ENCODE measurements at places on chromosomes 7 and 10.

DNA sequence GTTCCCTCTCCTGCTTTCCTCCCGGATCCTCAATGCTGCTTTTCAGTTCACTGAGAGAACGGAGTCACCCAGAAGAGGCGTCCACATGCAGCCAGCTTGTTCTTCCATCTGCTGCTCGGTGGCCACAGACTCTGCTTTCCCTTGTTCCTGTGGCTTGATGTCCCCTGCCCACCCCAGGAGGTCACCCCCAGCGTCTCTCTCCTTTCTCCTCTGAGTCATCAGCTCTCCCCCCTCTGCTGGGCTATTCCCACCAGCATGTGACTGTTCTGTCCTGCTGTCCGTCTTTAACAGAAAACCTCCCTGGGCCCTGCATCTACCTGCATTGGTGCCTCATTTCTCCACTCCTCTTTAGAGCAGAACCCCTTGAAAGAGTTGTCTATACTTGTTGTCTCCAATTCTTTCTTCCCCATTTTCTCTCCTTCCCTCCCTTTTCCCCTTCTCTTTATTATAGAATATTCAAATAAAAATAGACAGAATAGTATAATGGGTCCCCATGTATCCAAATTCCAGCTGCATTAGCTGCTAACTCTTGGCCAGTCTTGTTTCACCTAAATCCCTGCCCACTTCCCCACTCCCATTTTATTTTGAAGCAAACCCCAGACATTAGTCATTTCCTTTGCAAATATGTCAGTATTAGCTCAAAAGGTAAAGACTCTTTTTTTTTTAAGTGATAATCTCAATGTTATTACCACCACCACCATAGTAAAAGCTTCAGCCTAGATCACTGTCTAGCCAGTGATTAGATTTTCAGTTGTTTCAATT is 4.1 kb downstream of the ZNF282 start:
- no peak for DNase-seq

DNA sequence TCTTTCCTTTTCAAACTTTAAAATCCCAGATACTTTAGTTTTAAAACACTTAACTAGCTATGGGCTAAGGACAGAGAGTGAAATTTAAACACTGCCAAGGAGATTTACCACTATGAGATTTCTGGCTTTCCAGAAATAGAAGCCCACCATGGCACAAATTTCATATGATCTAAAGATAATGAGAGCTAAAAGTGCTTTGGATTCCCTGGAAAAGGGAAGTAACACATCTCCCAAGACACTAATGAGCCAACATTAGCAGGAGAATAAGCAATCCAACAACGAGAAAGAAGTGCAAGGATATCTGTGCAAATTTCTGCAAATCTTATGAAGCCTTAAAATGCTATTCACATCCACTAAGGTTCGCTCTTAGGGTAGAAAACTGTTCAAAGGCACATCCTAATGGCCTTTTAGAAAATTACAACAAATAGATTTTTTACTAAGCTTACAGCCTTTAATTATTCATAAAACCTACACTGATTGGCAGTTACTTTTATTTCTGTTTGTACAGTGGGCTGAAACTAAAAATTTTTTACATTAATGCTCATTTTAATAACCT is 100.3 kb downstream of the RAPGEF5 start:
- no peak for DNase-seq

DNA sequence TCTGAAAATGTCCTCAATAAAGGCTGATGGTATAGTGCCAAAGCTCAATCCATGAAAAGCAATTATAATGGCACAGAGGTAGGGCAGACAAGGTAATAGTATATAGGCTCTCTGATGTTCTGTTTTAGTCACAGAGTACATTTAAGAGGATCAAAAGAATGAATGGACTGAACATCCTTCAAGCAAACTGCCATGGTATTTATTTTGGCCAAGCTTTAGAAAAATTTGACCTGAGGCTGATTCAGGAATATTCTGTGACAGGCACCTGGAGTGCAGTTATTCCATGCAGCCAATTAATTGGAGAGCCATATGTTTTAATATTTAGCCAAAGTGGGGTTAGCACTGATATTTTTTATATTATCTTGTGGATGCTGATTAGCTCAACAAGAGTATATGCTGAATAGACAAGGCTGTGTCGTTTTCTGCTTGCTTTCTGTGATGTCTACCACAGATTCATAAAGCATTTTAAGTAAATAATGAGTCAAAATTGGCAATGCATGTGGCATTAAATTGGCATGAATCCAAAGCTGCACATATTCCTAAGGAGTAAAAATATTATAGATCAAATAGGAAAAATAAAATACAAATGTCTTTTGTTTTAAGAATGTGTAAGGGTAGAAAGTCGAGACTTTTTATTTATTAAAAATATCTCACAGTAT is 177.4 kb downstream of the PCLO start:
- DNase-seq, result no peak

DNA sequence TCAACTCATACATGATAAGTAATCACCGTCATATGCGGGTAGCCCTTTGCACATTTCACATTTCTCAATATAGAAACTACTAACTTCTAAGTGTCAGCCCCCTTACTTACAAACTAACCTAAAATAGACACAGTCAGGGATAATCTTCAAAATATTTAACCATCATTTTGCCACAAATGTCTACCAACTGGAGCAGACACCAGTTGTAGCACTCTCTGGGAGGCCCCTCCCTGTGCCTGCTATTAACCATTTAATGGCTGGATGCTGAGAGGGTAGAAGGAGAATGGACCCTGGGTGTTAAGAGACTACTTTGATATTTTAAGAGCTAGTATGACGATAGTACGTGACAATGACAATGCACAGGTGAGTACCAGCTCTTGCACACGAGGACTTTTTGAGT is 116.4 kb downstream of the SORBS1 start:
- DNase-seq, result no peak

DNA sequence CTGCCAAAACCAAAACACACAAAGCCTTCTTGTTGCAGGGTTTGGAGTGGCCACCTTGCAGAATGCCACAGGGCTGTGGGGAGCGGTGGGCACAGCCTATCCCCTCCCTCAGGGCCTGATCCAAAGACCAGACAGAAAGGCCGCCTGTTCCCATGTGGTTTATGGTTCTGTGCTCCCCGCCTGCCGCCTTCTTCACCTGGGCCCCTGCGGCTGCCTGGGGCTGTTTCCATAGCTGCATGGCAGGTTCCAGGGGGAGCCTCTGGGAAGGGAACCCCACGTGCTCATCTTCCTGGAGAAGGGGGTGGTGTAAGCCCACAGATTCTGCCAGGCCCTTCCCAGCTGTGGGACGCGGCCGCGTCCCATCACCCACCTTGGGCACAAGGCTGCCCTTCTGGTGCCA is 70.7 kb upstream of the EZH2 start:
- no peak for DNase-seq

DNA sequence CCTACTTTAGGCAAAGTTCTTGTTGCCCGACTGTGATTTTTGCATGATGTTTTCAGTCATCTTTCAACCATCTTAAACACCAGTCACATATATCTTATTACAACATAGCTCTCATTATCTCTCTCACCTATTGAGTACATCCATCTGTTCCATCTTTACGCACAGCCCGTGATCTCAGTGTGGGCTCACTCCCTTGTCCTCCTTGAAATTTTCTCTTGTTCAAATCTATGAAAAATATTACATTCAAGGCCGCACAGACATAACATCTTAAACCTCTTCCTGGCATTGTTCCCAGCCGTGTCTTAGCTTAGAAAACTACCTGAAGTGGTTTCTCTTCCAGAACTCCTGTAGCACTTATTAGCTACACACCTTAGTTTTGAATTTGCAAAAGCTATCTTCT is 32.6 kb downstream of the NET1 start:
- DNase-seq, result no peak

DNA sequence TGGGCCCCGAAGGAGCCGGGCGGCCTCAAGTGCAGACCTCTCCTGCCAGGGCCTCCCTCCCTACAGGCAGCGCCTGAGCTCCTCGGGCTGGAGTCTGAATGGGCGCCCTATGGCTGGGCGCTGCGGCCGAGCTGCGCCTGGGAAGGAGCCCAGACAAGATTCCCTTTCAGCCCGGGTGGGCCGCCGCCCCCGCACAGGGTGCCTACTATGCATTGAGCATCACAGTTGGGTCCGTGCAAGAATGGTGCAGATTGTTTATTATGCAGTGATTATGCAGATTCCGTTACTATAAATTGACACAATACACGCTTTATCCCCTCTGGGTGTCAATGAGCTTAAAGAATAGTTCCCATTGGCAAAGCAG is 77.2 kb upstream of the PDGFA start:
- DNase-seq, result no peak

DNA sequence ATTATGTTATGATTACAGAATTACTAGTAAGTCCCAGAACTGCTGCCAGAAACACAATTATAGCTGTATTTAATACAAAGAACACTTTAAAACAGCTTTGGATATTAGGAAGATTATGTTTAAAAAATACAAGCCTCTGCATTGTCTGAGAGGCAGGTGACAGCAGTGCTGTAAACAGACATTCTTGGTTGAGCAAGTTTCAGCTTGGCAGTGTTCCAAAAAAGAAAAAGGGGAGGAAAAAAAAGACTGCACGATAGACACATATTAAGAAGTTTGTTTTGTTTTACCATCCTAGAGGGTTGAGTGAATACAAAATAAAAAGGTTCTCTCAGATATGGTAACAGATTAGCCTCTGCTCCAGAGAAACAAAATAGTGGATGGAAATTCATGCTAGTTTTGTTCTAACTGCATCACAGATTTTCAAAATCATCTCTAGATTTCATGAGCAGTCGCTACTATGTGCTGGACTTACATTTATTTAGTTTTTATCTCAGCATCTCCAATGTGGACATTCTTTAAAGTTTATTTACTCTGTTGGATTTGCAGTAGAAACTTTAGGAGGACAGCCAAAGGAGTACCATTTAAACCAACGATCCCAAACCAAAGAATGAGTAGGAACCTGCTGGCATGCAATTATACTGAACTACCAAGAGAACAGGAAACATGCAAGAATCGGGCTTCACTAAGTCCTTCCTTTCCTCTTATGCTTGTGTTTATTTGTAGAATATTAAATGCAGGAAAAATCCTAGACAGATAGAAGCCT is 9.0 kb downstream of the FAM204A start:
- no peak for DNase-seq

DNA sequence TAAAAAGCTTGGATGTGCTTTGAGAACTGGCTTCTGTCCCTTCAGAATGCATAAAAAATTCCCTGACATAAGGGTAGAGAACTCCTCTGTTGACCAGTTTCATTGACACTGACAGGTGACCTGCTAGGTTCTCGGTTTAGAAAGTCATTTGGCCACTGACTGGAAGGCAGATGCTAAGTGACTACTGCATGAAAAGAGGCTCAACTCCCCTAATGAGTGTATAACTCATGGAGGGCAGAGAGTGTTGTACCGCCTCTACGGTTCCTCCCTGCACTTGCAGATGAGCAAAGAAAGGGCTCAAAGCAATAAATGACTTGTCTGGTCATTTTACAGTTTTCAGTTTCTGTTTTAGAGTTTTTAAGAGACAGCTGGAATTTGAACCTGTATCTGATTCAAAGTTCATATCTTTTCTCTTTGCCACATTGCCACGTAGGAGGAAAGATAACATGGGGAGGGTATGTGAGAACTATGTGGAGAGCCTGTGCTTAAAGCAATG is 2.9 kb upstream of the FGL2 start:
- DNase-seq, result no peak
